GM06990 (cell line): ENCODE measurements at places on chromosomes 12 and 14.

DNA sequence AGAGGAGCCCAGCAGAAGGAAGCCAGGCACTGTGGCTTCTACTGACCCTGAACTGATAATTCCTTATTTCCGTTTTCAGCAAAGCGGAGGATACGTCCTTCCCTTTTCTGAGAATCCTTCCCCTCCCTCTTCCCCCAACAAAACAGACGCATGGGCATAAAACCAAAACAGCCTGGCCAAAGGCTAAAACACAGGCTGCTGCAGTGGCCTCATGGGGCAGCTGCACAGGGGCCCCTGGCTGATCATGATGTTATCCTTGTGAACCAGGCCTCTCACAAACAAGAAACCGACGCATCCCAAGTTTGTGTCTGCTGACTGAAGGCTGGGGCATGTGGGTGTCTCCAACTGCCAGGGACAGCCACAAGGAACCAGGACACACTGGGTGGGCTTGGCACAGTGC lies 23.4 kb upstream of the STON2 start:
- no peak for DNase-seq

DNA sequence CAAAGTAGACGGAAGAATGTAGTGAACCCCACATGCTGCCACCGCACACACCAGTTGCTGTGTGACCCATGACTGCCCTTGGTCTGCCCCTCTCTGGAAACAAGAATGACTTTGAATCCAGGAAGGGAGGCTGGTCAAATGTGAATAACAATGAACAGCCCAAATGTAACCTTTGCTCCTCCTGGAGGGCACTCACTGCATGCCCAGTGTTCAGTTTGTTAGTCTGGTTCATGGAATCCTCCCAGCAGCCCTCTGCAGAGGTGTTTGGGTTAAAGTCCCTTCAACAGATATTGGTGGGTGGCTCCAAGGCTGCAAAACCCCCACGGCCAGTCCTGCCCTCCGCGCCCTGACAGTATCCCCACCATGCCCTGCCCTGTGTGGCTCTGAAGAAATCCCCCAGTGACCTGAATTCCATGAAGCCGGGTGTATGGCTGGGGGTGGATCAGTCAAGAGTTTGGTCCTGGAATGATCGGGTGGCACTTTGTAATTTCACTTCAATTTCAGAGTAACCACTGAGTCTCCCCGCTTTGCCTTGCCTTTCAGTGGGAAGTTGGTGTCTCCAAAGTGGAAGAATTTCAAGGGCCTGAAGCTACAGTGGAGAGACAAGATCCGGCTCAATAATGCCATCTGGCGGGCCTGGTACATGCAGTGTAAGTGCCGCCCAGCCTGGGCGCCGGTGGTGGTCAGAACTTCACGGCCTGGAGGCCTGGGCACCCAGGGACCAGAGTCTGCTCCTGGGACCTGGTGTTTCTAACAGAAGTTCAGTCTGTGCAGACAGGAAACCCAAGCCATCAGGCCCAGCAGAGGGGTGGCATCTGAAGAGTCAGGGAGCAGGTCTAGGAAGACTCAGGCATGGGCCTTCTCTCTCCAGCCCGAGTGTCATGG lies 47.1 kb downstream of the IL31 start:
- DNase-seq: no peak

- no peak for DNase-seq
These were observed 21.2 kb downstream of the FGF6 start for GRCh38 chr12:4424422-4424821.

GRCh38 chr14:29926701-29927375 lies 809 bp downstream of the PRKD1 start:
- no peak for DNase-seq

- peak; percentile 52 for DNase-seq
These were observed 145.0 kb upstream of the SLC38A2 start for GRCh38 chr12:46517579-46517962.

DNA sequence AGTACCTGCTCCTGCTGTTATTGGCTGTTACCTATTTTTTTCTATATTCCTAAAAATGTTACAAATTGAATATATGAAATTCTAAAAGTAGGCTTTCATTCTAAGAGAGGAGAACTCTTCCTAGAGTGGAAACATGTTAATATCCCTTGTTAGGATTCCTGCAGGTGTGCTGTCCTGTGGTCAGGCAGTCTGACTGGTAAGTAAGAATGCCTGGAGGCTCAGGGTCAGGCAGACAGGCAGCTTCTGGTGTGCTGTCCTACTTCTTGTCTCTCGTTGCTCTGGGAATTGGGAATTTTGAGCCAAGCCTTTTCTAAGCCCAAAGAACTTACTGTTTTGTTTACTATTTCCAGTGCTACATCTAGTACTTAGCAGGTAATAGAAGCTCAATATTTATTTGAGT lies 10.3 kb downstream of the PPHLN1 start:
- DNase-seq: no peak
